ENCODE measurements at places on chromosomes 1 and 21.
A peak's percentile ranks its signal among the peaks of the same experiment; 100 is the strongest.

GRCh38 chr1:14878124-14878523 lies 275.4 kb upstream of the TMEM51 start:
- DNase-seq: no peak

DNA sequence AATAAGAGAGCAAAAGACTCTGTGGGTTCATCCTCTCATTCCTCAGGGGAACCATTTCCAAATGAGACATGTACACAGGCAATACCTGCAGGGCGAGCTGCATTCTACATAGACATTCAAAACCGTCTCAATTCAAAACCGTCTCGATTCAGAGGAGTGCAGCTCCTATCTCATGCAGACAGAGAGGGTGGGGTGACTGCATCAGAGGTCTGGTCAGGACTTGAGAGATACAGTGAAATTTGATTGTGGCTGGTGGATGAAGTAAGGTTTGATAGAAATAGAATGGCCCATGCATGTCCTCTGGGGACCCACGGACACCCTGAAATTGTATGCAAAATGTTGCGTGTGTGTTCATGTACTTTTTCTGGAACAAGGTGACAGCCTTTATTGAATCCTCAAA lies 27.3 kb downstream of the TEX35 start:
- DNase-seq: no peak

GRCh38 chr1:1274299-1274930 lies 761 bp upstream of the UBE2J2 start:
- DNase-seq: no peak

DNA sequence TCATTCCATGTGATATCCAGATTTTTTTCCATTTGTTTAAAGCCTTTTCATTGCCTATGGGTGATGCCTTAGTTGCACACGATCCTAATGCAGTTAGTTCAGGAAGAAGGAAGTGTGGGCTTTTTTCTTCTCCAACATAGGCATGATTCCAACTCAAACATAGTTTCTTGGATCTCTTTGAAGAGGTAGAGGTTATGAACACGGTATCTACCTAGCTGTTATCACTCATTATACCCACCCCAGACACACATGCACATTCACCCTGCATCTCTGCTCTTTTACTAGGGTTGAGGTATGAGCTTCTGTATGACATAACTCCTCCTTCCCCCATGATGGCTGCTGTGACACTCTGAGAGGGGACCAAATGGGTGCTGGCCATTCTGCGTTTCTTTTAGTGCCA lies 122.1 kb upstream of the ZNF648 start:
- no peak for DNase-seq

- peak; percentile 40 for DNase-seq
These were observed 4.7 kb downstream of the TNN start for GRCh38 chr1:175072099-175072951.

- no peak for DNase-seq
These were observed 39.9 kb downstream of the IL6R start for GRCh38 chr1:154445040-154445472.

- no peak for DNase-seq
These were observed 69.8 kb downstream of the TPR start for GRCh38 chr1:186304982-186305949.

- DNase-seq: no peak
These were observed 27.8 kb downstream of the FOXD2 start for GRCh38 chr1:47465605-47466004.

GRCh38 chr1:171811672-171812071 lies 29.6 kb upstream of the DNM3 start:
- DNase-seq: no peak

DNA sequence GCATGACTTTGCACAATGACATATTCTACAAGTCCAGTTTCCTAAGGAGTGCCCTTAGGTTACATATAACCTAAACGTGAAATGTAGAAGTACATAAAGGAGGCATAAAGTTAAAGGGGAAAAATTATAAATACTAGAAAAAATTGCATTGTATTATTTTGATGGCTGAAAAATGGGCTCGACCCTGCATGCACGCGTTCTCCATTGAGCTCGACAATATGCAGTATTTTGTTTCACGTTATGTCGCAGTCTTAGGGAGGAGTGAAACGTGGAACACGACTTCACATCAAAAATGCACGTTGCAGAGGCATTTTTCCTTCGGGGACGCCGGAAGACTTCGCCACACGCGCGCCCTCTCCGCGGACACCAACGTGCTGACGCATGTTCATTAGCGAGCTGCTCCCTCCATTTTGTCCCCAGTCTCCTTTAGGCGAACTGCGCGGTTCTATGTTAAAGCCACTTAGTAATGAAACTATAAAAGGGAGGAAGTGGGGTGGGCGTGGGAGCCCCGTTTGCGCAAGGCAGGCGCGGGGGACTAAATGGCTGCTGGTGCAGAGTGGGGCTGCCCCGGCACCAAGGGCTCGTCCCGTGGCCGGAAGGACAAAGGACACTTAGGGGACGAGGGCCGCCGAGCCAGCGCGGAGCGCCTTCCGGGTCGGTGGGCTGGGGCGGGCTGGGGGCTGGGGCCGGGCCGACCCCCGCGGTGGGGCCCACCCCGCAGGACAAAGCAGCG lies 749 bp upstream of the COX20 start:
- DNase-seq: peak; percentile 88

- no peak for DNase-seq
These were observed 21.6 kb downstream of the MRPS6 start for GRCh38 chr21:34094949-34095348.

DNA sequence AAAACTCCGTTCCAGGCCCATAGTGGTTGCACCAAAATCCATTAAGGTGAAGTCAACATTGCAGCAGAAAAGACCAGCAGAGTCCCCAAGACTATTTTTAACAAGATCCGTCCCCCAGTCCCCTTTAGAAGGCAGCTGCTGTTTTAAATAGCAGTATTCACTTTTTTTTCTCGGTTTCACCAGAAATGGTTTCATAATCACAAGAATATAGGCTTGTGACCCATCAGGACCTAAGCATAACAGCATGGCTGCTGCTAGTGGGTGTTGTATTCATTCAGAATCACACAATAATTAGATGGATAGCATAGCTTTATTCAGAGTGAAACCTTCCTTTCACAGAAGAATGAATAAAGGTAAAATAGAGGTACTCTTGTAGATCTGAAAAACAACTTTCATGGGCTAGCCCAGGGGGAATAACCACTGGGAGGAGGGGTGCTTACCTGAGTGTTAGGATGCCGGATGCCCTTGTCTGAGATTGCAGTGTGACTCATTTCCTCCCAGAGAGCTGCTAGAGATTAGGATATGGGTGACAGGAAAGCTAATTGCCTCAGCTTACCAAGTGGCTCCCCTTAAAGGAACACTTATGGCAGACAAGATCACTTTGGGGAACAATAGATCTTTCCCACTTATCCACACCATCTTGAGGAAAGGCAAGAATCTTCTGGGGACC lies 35.0 kb downstream of the ACKR1 start:
- no peak for DNase-seq

GRCh38 chr1:234120327-234120944 lies 216.0 kb downstream of the SLC35F3 start:
- no peak for DNase-seq

DNA sequence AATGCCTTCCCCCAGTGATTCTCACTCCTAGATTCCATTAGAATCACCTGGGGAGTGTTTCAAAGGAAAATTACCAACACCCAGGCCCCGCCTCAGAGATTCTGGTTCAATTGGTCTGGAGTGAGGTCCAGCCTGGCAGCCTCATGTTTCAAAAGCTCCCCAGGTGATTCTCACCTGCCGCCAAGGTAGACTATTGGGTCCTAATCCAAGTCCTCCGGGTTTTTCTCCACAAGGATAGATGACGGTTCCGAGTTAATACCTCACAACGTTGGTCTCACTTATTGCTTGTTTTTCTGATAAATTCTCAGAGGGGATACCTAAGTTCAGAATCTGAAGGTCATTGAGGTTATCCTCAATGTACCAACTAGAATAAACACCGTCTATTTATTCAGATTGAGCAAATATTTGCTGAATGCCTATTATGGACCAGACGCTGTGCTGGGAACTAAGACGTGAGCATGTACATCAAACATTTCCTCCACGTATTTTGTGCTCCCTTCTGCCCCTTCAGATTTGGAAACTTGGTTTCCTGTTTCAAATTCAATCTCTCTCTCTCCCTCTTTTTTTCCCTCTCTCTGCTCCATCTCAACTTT lies 97.5 kb downstream of the SEC16B start:
- DNase-seq: no peak

- peak; percentile 73 for DNase-seq
These were observed 343.4 kb downstream of the MATN1 start for GRCh38 chr1:30379684-30380624.

GRCh38 chr21:38027901-38028498 lies 111.7 kb upstream of the KCNJ6 start:
- no peak for DNase-seq

DNA sequence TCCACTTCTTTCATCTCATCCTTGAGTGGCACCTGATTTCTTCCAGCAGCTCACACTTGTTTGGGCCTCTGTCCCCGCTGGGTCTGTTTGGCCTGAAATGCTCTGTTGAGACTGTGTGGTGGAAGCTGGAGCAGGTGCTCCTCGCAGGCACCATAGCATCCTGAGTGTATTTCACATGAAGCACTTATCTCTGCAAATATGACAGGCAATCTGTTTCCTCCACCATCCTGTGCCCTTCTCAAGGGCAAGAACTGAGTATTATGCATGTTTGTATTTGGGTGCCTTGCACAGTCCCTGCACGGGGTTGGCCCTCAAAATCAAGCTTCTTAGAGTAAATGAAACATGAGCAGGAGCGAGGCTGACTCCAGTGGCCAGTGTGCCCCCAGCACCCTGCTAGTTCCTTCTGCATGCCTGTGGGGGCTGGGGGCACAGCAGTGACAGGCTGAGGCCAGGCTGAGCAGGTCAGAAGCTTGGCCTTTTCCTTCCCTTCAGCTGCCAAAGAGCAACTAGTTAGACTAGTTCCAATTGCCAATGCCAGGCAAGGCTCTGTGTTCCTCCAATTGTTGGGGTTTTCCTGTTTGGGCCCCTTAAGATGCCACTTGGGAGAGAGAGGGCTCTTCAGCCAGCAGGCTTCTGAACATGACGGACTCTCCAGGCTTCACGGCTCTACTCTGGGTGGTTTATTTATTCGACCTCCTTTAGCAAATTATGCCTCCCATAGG lies 129.6 kb upstream of the ATP1A1 start:
- DNase-seq: peak; percentile 29

- DNase-seq: no peak
These were observed 5.0 kb downstream of the PPP1R15B start for GRCh38 chr1:204406621-204407020.

DNA sequence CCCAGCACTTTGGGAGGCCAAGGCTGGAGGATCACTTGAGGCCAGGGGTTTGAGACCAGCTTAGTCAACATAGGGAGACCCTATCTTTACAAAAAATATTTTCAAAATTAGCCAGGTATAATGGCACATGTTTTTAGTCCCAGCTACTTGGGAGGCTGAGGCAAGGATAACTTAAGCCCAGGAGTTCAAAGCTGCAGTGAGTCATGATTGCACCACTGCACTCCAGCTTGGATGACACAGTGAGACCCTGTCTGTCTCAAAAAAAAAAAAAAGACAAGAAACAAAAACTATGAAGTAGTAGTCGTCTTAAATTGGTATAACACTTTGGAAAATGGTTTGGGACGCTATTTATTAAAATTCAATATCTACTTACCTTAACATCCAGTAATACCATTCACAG lies 7.7 kb downstream of the AIM2 start:
- no peak for DNase-seq

DNA sequence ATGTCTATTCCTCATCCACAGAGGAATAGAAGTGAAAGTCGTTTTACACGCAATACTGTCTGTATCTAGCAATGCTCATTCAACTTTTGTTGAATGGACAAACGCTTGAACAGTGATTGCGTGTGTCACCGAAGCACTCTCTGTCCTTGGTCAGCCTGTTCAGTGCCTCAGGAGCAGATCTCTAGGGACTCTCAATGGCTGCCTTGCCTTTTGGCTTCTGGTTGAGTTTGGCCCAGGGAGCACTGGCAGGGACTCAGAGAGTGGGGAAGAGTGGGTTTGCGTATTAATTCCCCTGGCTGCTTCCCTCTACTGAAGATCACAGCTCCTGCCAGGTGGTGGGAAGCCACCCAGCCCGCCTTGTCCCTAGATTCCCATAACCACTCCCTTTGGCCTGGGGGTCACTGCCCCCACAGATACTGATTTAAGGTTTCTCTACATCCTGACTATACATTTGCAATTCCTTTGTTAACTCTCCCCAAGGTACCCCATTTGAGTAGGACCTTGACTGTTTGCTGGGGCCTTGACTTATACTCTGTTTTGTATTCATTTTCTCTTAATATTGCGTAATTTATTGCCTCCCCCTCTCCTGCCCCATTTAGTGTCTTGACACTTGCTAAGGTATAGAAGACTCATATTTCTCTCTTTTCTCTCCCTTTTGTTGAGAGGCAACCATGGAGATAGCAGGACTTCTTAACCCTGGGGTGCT lies 61.7 kb upstream of the USP24 start:
- DNase-seq: no peak

- no peak for DNase-seq
These were observed 91.7 kb downstream of the TYW3 start for GRCh38 chr1:74824497-74825107.

GRCh38 chr1:187237542-187237941 lies 408.8 kb downstream of the PLA2G4A start:
- DNase-seq: no peak

DNA sequence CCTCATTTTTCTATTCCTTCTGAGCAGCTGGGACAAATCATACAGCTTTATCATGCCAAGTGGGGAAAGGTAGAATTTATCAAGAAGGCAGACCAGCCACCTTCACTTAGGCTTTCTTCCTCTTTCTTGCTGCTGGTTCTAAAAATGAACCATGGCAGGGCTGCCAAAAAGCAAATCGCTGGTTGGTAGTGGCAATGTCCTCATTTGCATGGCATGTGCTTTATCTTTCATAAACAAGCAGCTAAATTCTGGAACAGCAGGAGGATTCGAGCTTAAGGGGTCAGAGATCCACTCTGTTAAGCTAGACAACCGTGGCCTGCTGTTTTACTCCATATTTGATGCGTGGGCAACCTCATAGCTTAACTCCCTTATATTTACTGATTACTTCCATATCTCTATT lies 91.3 kb downstream of the RPE65 start:
- no peak for DNase-seq

GRCh38 chr1:85087659-85088407 lies 39.5 kb upstream of the MCOLN3 start:
- DNase-seq: no peak

GRCh38 chr21:44723177-44724131 lies 12.1 kb upstream of the TSPEAR start:
- DNase-seq: no peak

GRCh38 chr1:204514828-204515227 lies 1.4 kb upstream of the MDM4 start:
- DNase-seq: no peak

DNA sequence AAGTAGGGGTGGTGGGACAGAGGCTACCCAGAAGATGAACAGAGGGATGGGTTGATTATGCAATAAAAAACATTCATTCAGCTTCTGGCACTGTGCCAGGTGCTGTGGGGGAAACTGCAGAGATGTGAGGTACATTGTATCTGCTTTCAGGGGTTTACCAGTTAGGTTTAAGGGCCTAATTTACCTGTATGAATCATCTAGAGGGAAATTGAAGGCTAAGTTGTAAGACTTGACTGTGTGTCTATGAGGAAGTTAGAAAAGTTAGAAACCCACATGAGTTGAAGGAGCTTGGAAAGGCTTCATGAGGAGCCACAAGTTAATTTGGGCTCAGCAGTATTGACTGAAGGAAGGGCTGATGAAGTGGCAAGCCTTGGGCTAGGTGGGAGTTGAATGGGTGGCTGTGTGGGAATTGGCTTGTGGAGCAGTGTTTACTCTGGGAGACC lies 36.7 kb upstream of the APOBEC4 start:
- DNase-seq: no peak
